ENCODE measurements at places on chromosomes 12 and 14.

DNA sequence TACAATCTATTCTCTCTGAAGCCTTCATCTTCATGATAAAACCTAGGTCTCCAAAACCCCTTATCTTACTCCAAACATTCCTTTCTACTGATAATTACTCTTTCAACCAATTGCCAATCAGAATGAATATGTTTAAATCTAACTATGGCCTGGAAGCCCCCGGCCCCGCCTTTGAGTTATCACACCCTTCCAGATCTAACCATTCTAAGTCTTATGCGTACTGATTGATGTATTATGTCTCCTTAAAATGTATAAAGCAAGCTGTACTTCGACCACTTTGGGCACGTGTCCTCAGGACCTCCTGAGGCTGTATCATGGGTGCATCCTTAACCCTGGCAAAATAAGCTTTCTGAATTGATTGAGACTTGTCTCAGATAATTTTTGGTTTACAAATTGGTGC, 14.4 kb downstream of the PABPN1 start:
- no peak for DNase-seq

GRCh38 chr12:90970471-90970870, 15.5 kb upstream of the CCER1 start:
- DNase-seq: no peak

- no peak for DNase-seq
Observed at GRCh38 chr12:82972624-82973023, 285.9 kb downstream of the TMTC2 start.

- peak; percentile 95 for DNase-seq
Observed at GRCh38 chr12:95003213-95003920, at the start of gene NDUFA12. Gene NDUFA12, minus strand, starts transcription at chr12:95003697. Its CDS starts 17 bp downstream, at chr12:95003680.

GRCh38 chr12:42704340-42704739, 114.8 kb upstream of the PRICKLE1 start:
- DNase-seq: no peak

DNA sequence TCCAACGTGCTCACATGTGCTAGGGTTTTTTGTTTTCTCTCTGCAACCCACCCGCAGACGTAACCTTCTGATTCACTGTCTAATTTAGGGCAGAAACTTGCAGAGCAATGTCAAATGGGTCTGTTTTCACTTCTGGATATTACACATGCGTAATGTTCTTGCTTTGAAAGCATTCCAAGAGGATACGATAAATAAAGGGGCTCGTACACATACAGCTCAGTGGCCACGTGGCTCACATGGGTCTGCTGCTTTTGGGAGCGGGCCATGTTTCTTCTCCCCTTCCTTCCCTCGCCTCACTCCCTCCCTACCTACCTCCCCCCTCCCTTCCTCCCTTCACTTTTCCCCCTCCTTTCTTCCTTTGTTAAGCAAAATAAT, 23.4 kb downstream of the CACNA1C start:
- no peak for DNase-seq

- peak; percentile 75 for DNase-seq
Observed at GRCh38 chr12:127284021-127284420, 982.9 kb upstream of the TMEM132C start.

GRCh38 chr12:49948866-49949845, 1.4 kb upstream of the AQP2 start:
- no peak for DNase-seq

DNA sequence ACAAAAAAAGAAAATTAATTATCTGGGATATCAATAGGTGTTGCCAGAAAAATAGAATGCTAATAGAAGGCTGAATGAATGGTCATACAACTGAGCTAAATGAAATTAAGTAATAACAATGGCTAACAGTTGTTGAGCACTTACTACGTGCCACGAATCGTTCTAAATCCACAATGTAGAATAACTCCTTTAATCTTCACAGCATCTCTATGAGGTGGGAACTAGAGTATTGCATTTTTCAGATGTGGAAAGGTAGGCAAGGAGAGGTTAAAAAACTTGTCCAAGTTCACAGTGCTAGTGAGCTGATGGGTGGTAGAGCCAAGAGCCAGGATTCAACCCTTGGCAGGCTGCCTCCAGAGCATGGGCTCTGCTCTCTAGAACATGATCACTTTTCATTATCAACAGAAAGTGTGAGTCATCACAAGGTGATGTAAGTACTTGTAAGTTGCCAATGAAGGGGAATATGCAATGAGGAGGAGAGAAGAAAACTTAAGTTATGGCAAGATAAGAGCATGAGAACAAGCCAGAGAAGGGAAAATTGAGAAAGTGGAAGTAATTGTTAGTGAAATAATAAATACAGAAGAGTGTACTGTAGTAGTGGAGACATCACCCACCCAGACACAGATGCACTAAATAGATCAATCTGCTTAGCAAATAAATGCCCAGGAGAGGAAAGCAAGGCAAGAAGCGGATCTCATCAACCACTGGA, 122.1 kb downstream of the PRKD1 start:
- DNase-seq: peak; percentile 88

- DNase-seq: no peak
Observed at GRCh38 chr12:70815056-70815455, 105.5 kb downstream of the PTPRR start.

DNA sequence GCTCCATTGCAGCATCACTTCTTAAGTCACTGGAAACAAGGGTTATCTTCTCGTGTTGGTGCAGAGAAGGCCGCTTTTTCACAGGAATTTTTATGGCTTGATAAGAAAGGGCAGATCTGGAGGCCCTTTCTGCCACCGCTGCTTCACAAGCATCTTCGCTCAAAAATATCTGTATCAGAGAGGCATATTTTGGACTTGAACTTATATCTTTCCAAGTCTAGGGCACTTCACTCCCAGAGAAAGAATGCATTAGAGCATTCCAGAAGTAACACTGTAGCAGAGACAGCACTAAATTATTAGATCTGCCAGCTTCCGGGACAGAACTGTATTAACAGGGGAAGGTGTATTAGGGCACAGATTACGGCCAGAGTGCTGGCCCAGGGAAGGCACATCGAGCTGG, 151.7 kb upstream of the AMIGO2 start:
- DNase-seq: no peak

GRCh38 chr14:62313212-62313611, 551.0 kb downstream of the SNAPC1 start:
- no peak for DNase-seq

- DNase-seq: no peak
Observed at GRCh38 chr12:24899503-24900075, 49.3 kb downstream of the BCAT1 start.

DNA sequence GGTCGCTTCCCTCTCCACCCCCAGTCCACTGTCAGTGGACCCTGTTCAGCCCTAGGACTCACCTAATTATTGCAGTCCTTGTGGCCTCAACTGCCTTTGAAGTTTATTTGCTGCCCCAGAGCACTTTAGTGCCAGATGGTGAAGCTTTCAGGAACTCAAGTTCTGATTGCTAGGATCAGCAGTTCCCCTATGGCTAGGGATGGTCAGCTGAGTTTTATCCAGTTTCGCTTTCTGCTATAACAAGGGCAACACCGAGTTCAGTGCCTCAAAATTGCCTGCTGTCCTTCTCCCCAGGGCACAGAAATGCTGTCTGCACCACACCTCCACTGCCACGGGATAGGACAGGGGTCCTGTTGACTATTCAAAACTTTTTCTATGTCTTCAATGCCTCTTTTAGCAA, 295.0 kb downstream of the GPHN start:
- DNase-seq: no peak

Data from HCEC 1CT (cell line).